ENCODE measurements at places on chromosomes 12 and 14. TPM values are rescaled to one million over a fixed set of nuclear protein-coding genes. Genes with fewer than 3 reads are reported as not detected.

The GSC gene
- not detected for total RNA-seq

The PROX2 gene
- not detected for total RNA-seq

The PPFIBP1 gene
- 57.2 TPM for total RNA-seq

The SERPINA1 gene
- 18.9 TPM for total RNA-seq

The KMT2D gene
- total RNA-seq, result 18.2 TPM

The B4GALNT3 gene
- total RNA-seq, result 14.4 TPM

The CARMIL3 gene
- not detected for total RNA-seq

The TAS2R43 gene
- not detected for total RNA-seq

The TBC1D30 gene
- 0.39 TPM for total RNA-seq

The KCNH5 gene
- total RNA-seq, result not detected

The ALDH1L2 gene
- 8.0 TPM for total RNA-seq

The KCNA5 gene
- total RNA-seq, result not detected

The DENND5B gene
- 5.7 TPM for total RNA-seq

The CCDC175 gene
- total RNA-seq, result not detected
